ENCODE measurements at places on chromosomes 3 and 15. TPM values are rescaled to one million over a fixed set of nuclear protein-coding genes. Genes with fewer than 3 reads are reported as not detected.

LEO1 gene
- total RNA-seq = 30.6 TPM

GAP43 gene
- 0.18 TPM for total RNA-seq

SCN11A gene
- 0.23 TPM for total RNA-seq

MYO5C gene
- total RNA-seq = 33.4 TPM

CELF6 gene
- total RNA-seq = 1.5 TPM

ALDH1A2 gene
- total RNA-seq = 0.58 TPM

All from glomerular endothelial cell (primary cell).